GM12878 (cell line): ENCODE measurements at places on chromosomes 2 and 18.

DNA sequence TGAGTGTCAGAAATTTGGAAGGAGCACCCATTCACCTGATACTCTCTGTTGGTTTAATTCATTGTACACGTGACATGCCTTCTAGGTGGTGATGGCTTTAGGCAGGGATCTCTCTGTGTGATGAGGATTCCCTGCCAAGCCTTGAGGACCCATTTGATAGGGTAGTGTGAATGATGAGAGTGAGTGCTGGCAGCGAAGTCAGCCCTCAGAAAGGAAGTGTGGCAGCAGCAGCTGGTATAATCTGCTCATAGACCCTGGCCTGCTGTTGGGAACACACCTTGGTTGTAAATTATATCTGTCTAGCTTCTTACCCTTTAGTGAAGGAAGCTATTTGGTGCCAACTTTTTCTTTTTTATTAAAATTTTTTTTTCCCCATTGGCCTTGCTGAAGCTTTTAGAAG, 164.5 kb downstream of the HAUS1 start:
- H3K4me3 ChIP-seq: no peak overlapping the region
- no peaks in the 10 kb centered on the region for H3K4me1 ChIP-seq
- H3K27ac ChIP-seq: no peak overlapping the region

DNA sequence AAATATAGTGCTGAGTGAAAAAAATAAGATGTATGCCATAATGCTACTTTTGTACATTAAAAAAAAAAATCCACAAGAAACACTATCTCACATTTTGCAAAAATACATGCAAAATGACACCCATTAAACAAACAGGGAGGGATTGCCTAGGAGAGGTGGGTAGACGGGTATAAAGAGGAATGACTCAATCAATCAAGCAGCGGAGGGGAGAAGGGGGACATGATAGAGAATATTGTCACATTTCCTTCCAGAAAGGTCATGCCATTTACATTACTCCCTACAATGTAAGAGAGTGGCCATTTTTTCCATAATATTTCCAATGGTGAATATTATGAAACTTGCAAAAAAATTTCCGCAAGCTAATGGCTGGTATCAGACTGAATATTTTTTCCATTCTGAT, 542.3 kb upstream of the TNP1 start:
- no peak for DNase-seq
- no peaks in the 10 kb centered on the region for H3K4me1 ChIP-seq
- H3K27ac ChIP-seq: no peak overlapping the region

- no peak overlapping the region for H3K4me3 ChIP-seq
- no peaks in the 10 kb centered on the region for H3K27me3 ChIP-seq
- no peaks in the 10 kb centered on the region for H3K4me1 ChIP-seq
Observed at GRCh38 chr2:100277540-100278207, 44.6 kb downstream of the LONRF2 start.

DNA sequence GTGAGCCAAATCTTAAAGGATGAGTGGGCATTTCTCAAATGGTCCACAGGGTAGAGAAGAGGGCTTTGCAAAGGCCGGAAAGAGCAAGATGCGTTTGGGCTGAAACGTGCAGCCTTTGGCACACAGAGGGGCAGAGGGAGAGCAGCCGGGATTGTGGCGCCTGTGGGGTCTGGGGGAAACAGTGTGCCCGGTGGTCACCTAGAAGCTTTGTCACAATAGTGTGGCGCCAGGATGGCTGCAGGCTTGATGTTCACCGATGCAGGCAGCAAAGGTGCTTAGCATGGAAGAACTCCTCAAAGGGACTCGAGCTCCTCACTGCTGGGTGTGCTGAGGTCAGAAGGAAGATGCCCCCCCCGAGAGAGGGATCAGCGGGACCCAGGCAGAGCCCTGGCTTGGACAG, 23.8 kb downstream of the TPO start:
- DNase-seq: no peak
- no peak overlapping the region for H3K4me3 ChIP-seq
- H3K27ac ChIP-seq: no peak overlapping the region
- no peaks in the 10 kb centered on the region for H3K4me1 ChIP-seq
- no peaks in the 10 kb centered on the region for H3K27me3 ChIP-seq
